ENCODE measurements at places on chromosomes 12 and 14. TPM values are rescaled to one million over a fixed set of nuclear protein-coding genes. Genes with fewer than 3 reads are reported as not detected.
A peak's percentile ranks its signal among the peaks of the same experiment; 100 is the strongest.

Gene CCDC38
- 0.09 TPM for total RNA-seq

Gene MYF5
- 31.1 TPM for total RNA-seq

Gene RTL1
- total RNA-seq, result 12.8 TPM

Gene PTGDR
- 0.40 TPM for total RNA-seq

- no peak for DNase-seq
Observed at GRCh38 chr12:5499566-5500330, 67.8 kb downstream of the NTF3 start.

GRCh38 chr14:101235335-101236103 is 325.8 kb upstream of the DIO3 start:
- no peak for DNase-seq

DNA sequence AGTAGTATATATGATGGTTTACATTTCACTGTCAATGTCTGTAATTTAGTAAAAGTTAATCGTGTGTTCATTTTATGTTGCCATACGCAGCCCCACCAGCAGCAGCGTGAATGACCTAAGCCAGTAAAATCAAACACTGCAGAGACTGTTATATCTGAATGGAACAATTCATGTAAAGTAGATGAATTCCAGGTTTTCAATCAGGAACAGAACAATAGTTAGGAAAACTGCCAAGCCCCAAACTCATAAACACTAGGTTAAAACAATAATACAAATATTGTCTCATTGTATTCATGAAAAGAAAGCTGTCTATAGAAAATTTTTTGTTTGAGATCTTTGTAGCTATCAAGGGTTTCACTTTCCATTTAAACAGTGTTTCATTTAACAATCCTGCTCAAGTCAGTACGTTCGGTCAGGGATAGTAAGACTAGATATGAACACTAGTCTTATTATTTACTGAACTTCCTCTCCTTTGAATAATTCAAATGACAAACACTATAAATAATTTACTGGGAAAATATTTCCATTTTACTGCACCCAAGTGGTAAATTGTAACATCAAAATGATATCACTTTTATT is 256.8 kb upstream of the FLRT2 start:
- DNase-seq, result peak; percentile 67

DNA sequence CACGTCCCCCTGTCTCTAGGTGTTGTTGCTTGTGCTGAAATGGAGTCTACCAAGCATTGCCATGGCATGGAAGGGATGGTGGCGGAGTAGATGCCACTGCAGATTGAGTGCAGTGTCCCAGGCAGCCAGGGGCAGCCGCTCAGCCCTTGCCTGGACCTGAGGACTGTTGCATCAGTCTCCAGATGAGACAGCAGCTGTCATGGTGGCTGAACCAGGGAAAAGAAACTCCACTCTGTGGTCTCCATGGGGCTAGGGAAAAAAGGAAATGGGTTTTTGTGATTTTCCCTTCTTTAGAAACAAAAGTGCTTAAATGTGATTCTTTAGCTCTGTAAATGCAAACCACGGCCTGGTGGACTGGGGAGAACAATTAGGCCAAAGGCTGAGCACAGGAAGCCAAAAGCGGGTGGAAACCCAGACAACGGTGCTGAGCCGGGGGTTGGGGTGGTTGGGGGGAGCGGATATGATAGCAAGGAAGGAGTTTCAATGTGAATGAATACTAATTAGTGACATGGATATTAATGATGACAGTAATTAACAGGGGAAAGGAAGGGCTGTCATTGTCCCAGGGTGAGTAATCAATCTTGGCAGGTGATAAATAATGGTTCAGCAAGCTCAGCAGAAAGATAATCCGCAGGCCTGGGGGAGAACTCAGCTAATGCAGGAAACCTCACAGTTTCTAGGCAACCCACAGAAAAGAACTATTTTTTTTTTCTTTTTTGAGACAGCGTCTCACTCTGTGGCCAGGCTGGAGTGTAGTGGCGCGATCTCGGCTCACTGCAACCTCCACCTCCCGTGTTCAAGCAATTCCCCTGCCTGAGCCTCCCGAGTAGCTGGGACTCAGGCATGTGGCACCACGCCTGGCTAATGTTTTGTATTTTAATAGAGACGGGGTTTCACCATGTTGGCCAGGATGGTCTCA is 442.6 kb downstream of the DPF3 start:
- peak; percentile 65 for DNase-seq

DNA sequence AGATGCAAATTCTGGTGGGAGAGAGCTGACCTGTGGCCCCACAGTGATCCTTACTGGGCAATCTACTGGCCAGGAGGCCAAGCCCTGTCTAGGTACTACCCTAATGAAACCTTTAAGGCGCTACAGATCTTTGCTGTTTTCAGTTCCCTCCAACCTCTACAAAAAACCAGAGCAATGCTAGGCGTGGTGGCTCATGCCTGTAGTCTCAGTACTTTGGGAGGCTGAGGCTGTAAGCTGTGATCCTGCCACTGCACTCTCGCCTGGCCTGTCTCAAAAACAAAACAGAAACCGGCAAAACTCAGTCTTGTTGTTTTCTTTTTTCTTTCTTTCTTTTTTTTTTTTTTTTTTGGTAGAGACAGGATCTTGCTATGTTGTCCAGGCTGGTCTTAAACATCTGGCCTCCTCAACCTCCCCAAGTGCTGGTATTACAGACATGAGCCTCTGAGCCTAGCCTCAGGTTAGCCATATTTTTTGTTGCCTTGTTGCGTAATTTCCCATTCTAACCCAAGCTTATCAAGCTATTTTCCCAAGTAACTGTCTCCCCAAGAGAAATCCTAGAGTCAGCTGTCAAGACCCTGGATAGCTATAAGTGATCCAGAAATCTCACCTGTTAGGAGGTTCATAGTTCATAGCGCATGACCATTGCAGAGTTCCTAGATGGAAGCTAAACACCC is 2.8 kb downstream of the ETFBKMT start:
- DNase-seq, result no peak

GRCh38 chr12:24632466-24632865 is 316.4 kb downstream of the BCAT1 start:
- peak; percentile 32 for DNase-seq

DNA sequence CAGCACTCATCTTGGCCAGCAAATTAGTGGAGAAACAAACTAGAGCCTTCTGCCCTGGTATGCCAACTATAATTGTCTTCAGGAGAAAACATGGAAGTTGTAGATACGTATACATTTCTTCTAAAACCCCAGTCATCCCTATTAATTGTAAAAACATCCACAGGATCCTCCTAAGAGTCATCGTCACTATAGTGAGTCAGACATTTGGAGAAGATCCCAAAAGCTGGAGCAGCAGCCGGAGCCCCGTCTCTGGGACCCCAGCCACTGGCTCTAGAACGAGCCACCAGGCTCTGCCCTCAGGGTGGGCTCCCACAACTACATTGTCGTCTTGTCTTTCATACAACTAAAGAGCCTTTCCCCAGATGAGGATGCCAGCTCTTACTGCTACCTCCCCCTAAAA is 15.5 kb downstream of the PRKAB1 start:
- peak; percentile 65 for DNase-seq

GRCh38 chr14:66758031-66758613 is 250.2 kb downstream of the GPHN start:
- no peak for DNase-seq

DNA sequence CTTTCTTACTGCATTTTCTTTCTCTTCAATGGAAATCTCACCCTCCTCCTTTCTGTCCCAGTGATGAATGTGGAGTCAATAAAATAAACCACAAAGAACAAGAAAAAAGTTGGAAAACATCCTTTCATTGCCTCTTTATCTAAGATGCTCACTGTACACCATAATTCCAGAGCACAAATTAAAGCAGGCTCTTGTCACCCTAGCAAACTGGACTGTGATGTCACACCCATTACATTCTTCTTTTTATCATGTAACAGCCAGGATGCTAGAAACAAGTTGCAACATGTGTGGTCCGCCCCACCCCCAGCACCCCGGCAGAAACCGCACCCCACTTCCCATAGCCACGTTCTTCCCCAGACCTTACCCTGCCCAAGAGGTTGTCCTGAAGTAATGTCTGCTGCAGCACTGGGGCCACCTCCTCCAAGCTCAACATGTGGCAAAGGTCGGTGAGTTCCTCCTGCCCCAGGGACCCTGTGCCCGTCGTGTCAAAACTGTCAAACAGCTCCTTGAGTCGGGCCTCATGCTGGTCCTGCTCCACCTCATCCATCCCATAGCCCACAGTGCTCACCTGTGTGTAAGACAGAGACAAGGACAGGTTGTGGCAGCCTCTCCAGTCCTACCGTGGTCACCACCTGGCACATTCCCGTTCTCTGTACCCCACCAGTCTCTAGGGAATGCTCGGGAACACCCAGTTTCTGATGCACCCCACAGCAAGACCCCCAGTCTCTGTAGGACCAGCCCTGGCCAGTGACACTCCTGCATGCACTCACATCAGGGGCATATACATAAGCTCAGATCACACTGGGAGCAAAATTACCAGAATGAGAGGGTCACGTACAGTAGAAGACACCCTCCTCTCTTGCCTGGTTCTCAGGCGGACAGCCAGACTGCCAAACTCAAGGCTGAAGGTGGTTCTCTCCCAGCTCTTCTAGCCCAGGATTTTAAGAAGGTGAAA is 9.2 kb downstream of the NIN start:
- no peak for DNase-seq

GRCh38 chr12:108752387-108752786 is 21.1 kb upstream of the CORO1C start:
- peak; percentile 88 for DNase-seq

GRCh38 chr12:79983986-79984620 is 49.2 kb upstream of the PPP1R12A start:
- DNase-seq, result peak; percentile 37

DNA sequence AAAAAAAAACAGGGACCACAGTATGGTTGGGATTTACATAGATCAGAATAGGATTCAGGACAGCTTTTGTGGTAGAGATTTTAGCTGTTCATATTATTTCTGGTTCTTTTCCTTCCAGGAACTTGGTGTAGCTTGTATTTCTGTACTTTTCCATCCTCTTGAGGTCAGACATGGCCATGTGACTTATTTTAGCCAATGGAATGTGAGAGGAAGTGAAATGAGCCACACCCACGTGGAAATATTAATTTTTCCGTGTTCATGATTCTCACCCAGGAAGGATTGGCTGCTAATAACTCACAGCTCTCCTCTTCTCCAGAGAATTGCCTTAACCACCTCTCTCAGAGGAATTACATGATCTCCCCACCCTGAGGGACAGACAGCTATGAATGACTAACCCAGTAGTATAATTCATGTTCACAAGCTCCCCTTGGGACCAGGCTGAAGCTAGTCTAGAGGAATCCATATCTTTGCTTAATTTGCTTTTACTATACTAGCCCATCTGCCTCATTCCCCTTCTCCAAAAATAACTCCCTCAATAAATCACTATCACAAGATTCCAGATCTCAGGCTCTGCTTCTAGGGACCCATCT is 340.4 kb downstream of the NUAK1 start:
- no peak for DNase-seq

GRCh38 chr14:91719839-91720238 is 12.0 kb downstream of the CATSPERB start:
- no peak for DNase-seq

DNA sequence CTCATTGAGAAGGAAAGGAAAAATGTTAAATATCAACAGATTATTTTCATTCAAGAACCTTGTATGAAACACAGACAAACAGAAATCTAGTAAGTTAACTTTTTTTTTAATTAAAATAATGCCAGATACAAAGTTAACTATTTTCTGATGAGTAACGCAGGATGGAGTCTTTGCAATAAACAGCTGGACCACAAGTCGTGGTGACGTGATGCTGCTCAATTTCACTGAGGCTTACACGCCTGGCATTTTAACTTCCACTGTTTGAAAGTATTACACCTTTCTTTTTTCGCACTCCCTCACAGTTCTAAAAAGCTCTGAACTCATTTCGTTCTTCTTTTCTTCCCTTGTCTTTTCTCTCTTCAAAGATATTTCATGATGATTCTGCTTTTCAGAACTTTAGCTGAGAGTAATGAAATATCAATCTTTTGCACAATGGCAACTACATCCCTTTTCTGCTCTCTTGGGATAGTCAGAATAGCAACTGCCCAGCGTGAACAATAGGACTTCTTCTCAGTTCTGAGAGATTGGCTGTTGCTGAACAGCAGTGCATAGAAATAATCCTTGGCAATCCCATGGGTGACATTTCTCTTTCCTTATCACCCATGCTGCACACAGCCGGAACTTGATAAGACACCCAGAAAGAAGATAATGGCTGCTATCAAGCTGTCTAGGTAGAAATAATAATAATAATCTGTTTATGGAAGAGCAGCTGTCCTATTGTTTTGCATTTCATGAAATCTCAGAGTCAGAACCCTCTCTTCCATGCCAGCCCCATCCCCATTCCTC is 160.5 kb downstream of the BTG1 start:
- peak; percentile 39 for DNase-seq

GRCh38 chr12:131895640-131896079 is 1.2 kb downstream of the ULK1 start:
- DNase-seq, result no peak

DNA sequence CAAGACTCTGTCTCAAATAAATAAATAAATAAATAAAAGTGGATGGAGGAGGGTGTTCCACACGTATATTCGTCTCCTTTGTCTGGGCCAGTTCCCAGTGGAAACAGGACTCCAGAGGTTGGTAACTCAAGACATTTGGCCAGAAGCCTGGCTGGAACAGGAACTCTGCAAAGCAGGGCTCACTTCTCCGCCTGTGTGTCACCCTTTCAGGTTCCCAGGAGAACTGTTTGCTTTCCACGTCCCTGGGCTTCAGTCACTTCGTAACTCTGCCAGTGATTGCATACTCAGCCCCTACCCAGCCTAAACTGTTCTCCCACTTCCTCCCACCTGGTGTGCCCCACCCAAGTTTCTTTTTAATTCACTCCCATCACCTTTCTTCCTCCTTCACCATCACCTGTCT is 7.0 kb upstream of the UBE2N start:
- DNase-seq, result no peak

GRCh38 chr12:72647139-72647538 is 375.0 kb downstream of the TRHDE start:
- no peak for DNase-seq

DNA sequence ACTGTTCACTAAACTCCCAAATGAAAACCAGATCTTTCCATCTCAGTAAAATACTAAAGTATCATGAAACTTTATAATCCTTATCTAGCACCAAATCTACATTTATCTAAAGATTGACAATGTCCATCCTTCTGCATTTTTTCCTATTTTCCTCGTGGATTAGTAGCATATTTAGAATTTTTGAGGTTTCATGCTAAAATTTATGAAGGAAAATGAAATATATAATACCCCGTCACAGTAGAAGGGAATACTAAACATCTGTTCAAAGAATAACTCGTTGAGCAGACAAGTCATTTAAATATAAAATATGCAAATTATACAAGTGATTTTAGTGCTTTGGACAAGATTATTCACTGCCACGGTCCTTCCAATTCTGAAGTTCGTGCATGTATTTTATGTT is 122.7 kb upstream of the SLCO1C1 start:
- DNase-seq, result no peak

GRCh38 chr12:59787610-59788009 is 191.8 kb downstream of the SLC16A7 start:
- peak; percentile 21 for DNase-seq

- DNase-seq, result no peak
Observed at GRCh38 chr14:22552827-22553076, 36.3 kb downstream of the DAD1 start.

DNA sequence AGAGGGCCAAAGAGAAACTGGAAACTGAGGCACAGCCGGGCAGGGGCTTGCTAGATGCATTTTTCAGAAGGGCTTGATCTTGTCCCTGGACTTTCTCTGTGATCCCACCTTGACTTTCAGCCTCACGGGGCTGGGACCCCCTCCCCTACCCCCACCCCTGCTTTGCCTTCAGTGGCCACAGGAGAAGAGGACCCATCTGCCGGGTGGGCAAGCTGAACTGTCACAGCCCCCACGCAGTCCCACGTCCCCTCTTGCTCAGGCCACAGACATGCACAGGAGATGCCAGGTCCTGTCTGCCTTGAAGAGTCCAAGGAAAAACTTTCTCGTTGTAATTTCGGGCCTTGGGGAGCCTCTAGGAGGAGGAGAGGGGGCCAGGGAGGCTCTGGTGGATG is 158.9 kb downstream of the KIF26A start:
- DNase-seq, result no peak
